ENCODE measurements at places on chromosomes 12 and 14.

DNA sequence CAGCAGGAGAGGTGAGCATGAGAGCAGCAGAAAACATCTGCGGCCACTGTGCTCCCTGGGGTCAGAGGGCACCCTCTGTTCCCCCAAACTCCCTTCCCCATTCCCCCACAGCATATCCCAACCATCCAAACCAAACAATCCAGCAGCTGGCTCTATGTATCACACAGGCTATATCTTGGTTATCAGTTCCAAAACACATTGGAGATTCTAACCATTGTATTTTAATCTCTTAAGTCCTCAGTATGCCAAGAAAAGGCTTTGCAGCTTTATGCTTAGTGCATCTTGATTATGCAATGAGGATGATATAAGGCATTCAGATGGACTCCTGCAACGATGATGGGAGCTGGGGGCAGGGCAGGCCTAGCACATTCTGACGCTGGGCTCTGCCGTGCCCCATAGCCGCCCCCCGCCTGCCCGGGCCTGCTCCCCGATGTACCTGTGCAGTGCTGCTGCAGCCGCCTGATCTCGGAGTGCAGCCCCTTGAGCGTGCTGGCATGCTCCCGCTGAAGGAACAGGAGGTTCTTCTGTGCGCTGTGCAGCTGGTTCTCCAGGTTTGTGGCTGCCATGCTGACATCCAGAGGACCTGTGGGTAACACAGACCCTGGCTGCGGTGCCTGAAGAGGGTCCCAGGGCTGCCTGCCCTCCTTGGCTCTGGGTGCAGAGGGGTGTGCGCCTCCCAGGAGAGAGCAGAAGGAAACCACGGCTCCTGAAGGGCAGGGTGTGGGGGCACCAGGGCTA lies 29.6 kb downstream of the CCDC92 start:
- no peak for DNase-seq

DNA sequence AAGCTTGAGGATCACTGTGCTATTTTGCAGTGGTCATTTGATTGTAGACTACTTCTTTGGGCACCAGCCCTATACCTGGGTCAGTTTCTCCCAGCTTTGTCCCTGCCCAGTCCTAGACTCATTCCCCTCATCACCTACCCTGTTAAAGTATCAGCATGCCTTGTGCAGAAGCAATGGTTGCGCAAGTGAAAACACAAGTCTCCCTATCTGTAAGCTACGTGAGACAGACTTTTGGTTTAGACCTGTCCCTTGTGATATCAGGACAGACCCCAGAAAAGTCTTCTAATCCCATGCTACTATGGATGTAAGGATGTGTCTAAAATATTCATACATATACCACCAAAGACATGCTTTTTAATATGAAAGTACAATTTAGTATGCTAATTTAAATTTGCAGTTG lies 88.8 kb upstream of the ATP2B1 start:
- DNase-seq: no peak

GRCh38 chr14:53001787-53002378 lies 51.0 kb upstream of the FERMT2 start:
- DNase-seq: no peak

- DNase-seq: no peak
Measured at GRCh38 chr12:97300891-97301290, 161.7 kb upstream of the RMST start.
